ENCODE measurements at places on chromosomes 7 and 10.

- peak; percentile 90 for DNase-seq
Observed at GRCh38 chr7:24436131-24436920, 136.9 kb upstream of the PALS2 start.

DNA sequence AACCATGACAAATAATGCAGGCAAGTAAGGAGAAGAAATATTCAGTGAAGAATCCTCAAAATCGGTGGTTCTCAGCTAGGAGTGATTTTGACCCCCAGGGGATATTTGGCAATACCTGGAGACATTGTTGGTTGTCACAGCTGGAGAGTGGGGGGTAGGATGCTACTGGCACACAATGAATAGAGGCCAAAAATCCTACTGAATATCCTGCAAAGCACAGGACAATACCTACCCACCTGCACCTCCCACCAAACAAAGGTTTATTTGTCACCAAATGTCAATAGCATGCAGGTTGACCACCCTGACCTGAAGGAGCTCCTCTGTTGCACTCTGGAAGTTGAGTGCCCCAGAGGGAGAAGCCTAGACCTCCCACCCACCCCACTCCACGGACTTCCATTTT is 1028.6 kb downstream of the CNTNAP2 start:
- DNase-seq, result no peak

DNA sequence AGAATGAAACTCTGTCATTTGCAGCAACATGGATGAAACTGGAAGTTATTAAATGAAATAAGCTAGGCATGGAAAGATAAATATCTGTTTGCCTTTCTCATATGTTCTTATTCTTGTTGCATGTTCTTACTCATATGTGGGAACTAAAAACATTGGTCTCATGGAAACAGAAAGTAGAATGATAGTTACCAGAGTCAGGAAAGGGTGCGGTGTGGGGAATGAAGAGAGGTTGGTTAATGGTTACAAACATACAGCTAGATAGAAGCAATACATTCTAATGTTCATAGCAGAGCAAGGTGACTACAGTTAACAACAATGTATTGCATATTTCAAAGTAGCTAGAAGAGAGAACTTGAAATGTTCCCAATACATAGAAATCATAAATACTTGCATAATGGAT is 105.1 kb downstream of the FAM107B start:
- no peak for DNase-seq

DNA sequence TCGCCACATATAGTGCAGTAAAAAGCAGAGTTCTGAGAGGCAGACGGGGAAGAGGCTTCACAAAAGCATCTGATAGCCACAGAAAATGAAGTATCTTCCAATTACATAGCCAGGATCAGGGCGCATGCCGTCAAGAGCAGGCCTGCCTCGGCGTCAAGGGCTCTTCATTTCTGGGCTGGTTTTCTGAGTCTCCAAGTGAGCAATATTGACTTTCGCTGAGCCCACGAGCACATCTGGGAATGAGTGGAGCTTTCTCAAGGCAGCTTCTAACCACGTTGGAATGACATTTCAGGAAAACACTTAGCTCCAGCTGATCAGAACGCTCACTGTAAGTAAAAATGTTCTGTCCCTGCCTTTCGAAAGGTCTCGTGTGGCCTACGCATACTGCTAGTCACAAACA is 51.9 kb downstream of the CLRN3 start:
- DNase-seq, result no peak

GRCh38 chr7:45324683-45325237 is 167.2 kb downstream of the RAMP3 start:
- no peak for DNase-seq

- DNase-seq, result no peak
Observed at GRCh38 chr7:24778543-24779282, 21.4 kb upstream of the GSDME start.

- no peak for DNase-seq
Observed at GRCh38 chr7:50336894-50337703, 32.6 kb downstream of the IKZF1 start.

- DNase-seq, result no peak
Observed at GRCh38 chr7:106770191-106770590, 94.9 kb upstream of the PIK3CG start.

DNA sequence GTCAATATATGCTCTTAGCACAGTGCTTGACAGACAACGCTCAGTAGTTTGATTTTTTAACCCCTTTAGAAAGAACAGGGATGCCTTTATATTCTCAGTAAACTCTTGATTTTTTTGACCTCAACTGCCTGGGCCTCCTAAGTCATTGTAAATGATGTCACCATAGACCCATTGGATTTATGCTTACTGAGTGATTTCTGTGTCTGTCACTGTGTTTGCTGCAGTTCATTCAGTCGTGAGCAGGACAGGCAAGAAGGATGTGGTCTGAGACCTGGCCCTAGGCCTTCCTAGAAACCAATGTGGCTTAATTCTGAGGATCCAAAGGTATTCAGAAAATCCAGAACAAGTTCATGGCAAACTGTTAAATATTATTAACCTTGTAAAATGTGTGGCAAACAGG is 868.1 kb downstream of the XPNPEP1 start:
- DNase-seq, result no peak

DNA sequence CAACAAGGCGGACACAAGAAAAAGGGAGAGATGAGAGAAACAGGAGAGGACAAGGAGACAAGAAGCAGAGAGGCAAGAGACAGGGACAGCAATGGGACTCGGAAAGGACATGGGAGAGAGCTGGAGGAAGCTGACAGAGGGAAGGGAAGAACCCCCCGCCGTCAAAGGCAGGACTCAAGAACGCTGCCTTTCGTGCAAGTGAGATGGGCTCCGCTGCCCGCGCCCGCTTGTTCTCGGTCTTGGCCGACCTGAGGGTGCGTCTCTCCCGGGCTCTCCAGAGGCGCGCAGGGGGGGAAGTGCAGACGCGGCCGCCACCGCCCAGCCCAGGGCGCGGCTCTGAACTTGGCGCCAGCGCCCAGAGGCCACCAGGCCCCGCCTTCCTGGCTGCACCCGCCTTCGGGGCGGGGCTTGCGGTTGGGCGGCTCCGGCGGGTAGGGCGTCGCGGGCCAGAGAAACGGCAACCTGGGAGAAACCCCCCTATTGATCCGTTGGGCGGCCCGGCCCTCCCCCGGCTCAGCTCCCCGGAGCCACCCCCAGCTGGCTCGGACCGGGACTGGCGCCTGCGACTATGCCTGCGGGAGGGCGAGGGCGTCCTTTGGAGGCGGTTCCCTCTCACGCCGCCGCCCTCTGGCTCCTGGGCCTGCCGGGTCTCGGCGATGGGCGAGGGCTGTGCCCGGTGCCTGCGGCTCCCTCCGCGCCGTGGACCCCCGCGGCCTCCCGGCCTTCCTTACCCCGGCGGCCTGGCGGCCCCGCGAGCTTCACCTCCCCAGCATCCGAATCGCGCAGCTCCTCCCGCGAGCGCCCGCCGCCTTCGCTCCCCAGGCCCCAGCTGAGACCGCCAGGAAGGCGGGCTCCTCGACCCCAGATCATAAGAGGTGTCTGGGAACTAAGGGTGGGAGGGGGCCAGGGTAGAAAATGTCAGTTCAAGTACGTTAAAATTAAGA is 2.2 kb upstream of the ANTXRL start:
- no peak for DNase-seq

DNA sequence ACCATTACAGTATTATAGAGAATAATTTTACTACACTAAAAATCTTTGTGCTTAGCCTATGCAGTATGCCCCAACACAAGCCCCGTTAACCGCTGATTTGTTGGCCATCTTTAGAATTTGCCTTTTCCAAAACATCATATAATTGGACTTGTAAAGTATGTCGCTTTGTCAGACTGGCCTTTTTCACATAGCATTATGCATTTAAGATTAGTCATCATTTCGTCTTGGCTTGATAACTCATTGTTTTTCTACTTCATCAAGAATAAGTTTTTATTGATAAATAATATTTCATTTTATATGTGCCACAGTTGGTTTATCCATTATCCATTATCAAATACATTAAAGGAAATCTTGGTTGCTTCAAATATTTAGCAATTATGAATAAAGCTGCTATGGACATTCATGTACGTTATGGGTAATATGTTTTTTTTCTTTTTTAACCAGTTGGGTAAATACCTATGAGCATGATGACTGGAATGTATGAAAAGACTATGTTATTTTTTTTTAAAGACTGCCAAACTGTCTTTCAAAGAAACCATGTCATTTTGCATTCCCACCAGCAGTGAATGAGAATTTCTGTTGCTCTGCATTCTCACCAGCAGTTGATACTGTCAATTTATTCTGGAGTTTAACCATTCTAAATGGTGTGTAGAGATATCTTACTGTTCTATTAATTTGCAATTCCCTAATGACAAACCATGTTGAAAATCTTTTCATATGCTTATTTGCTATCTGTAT is 273.1 kb upstream of the KCND2 start:
- DNase-seq, result no peak

- DNase-seq, result no peak
Observed at GRCh38 chr7:97722386-97722785, 9.5 kb upstream of the TAC1 start.

GRCh38 chr10:73019100-73019499 is 64.5 kb upstream of the PLA2G12B start:
- no peak for DNase-seq

Data from NT2/D1 (cell line).